Ascending aorta (tissue), 2 donors: ENCODE measurements at places on chromosomes 16 and 17.

DNA sequence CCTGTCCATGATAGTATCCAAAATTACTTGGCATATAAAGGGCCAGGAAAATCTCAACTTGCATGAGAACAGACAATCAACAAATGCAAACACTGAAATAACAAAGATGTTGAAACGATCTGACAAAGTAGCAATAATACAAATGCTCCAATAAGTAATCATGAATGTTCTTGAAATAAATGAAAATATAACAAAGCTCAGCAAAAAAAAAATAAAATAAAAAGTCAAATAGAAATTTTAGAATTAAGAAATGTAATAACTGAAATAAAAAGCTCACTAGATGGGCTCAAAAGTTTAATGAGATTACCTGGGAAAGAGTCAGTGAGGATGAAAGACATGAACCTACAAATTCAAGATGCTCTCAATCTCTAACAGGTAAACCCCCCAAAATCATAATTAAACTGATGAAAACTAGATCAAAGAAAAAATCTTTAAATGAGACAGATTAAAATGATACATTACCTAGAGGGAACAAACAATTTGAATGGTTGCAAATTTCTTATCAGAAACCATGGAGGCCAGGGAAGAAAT lies 319.0 kb upstream of the IRX3 start:
- no peak for DNase-seq

- peak; percentile 79 for DNase-seq
Measured at GRCh38 chr17:37490638-37491614, 1.2 kb downstream of the DUSP14 start.

DNA sequence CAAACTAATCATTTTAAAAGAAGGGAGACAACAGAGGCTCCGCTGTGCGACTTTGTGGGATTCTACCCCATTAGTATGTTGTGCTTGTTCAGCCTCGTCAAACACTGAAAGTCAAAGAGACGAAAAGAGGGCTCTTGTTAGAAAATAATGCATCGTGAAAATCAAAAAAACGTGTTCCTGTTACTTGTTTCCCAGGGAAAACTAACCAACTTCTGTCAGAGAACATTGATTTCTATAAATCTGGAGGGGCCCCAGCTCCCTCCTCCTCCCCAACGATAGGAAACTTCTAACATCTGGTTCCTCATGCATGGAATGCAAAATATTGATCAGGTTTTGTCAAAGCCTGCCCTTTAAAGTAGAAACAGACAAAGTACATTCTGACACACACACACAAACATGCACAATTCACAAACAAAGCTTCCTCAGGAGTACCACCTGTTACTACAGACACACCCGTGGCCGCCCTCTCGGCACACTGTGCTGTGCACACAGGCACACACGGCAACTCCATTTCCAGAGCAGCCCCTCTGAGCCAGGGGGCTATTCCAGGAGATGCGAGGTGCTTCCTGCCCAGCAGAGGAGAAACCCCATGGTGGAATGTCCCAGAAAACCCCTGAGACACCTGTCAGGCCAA lies 151.3 kb downstream of the ZFHX3 start:
- no peak for DNase-seq

DNA sequence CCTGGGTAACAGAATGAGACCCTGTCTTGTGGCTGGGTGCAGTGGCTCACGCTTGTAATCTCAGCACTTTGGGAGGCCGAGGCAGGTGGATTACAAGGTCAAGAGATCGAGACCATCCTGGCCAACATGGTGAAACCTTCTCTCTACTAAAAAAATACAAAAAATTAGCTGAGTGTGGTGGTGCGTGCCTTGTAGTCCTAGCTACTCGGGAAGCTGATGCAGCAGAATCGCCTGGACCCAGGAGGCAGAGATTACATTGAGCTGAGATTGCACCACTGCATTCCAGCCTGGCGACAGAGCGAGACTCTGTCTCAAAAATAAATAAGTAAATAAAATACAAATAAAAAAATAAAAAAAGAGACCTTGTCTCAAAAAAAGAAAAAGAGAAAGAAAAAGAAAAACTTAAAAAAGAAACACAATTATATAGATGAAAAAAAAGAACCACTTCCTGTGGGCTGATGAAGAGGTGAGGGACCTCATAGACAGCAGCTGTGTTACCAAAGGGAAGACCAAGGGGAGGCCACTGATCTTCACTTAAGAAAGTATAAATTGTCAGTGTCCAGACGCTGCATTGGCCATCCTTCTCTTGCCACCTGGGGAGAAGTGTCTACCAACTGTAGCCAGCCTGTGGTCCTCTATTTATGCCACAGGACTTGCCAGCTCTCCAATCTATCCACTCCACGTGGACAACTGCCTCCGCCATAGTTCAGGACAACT lies 24.4 kb upstream of the SMG1 start:
- DNase-seq: no peak

GRCh38 chr17:18142417-18142816 lies 33.9 kb downstream of the MYO15A start:
- no peak for DNase-seq

- DNase-seq: no peak
Measured at GRCh38 chr17:44990994-44991393, 22.9 kb upstream of the C1QL1 start.

DNA sequence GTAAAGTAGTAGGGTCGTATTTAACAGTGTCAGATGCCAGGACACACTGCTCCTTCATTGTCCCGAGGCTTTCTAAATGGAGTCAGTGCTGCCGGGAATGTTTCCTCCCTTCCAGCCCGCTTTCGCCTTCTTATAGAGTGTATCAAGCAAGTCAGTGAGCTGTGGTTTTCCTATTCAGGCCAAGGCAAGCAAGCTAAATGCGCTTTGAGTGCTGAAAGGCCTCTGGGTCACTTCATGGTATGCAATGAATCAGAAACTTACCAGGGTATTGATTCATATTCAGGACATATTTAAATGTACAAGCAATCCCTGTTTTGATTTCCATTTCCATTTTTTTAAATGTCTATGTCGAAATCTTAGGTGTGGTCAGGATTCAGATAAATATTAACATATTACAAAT lies 327.9 kb upstream of the SOX9 start:
- no peak for DNase-seq

DNA sequence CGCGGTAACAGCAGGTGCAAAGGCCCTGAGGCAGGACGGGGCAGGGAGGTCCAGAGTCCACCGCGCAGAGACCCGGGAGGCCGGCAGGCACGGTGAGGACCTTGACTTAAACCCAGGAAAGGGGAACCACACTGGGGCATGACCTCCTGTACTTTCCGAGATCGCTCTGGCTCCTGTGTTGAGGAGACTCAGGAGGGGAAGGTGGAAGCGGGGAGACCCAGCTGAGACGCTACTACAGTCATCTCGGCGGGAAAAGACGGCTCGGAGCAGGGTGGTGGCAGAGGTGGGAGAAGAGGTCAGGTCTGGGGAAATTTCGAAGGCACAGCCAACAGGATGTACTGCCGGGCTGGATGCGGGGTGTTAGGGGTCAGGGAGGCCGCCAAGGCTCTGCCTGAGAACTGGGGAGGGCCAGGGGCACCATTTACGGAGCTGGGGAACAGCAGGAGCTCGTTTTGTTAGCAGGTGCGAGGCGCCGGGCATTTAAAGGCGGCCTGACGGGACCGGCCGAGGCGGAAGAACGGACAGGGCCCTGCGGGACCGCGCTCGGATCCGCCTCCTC lies 22.3 kb downstream of the NPTX1 start:
- no peak for DNase-seq

GRCh38 chr16:1779741-1780676 lies 2.4 kb downstream of the SPSB3 start:
- no peak for DNase-seq

- no peak for DNase-seq
Measured at GRCh38 chr17:80268427-80268826, 7.8 kb downstream of the RNF213 start.

- peak; percentile 77 for DNase-seq
Measured at GRCh38 chr17:21452377-21453143, 76.4 kb downstream of the KCNJ12 start.

DNA sequence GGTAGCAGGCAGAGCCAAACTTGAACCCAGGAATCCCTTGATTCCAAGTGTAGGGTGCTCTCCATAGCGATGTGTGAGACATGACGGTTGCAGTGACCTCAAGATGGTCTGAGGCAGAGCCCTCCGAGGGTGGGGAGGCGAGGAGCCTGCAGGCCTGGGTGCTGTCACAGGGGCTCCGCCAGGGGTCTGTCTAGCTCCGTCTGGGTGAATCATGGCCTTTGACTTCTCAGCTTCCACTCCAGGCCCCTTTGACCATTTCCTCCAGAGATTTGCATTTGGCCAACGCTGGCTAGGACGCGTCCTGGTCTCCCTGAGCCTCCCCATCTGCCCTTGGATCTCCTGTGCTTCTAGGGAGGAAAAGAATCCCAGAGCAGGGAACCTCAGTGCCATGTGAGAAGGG lies 104.6 kb downstream of the RAP1GAP2 start:
- DNase-seq: no peak

DNA sequence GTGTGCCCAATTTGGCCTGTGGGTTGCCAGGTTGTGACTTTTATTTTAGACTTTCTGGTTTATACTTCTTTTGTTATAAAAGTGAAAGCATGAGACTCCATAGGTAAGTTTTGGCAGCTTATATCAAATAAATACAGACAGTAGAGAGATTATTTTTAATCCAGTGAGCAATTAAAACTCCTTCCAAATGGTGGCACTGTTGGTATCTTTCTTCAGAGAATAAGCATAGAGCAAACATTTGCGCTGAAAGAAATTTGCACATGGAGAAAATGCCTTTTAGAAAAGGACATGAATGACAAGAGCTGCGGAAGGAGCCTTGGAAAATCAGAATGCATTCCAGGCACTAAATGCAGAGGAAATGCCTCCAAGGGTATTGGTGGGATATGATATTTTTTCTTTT lies 46.1 kb upstream of the DNAJA2 start:
- no peak for DNase-seq

- no peak for DNase-seq
Measured at GRCh38 chr16:54954220-54954619, 23.6 kb downstream of the IRX5 start.

DNA sequence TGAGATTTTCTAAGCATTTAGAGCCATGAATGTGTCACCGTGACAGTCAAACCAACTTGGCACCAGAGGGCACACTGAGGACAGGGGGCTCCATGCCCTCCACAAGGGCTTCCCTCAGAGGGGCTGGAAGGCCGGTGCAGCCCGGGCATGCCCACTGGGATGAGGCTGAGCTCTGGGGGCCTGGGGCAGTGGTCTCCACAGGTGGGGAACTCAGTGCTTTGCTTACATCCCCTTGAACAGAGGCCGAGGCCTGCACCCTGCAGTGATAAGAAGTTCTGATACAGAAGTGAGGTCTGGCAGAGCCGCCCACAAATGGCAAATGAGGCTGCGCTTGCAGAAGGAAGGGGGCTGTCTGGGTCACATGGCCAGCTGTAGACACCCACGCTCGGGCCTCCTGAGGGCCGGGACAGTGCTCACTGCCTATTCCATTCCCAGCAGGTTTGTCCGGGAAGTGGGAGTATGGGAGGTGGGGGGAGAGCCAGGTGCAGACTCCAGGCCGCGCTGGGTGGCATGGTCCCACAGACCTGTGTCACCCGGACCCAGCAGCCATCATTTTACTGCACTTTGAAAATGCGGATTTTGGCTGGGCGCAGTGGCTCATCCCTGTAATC lies 116.8 kb upstream of the CREBBP start:
- DNase-seq: no peak

GRCh38 chr16:83300326-83300725 lies 507.5 kb upstream of the HSBP1 start:
- DNase-seq: no peak

- no peak for DNase-seq
Measured at GRCh38 chr16:60686824-60687223, 1349.4 kb downstream of the CDH8 start.

GRCh38 chr17:1484676-1485422 lies 7.6 kb downstream of the MYO1C start:
- DNase-seq: no peak
